Testis (tissue), 5 donors: ENCODE measurements at places on chromosomes 2 and 18. TPM values are rescaled to one million over a fixed set of nuclear protein-coding genes. Genes with fewer than 3 reads are reported as not detected.

- no peaks in the 10 kb centered on the region for H3K36me3 ChIP-seq
- H3K4me1 ChIP-seq = peaks cover 11% of the 10 kb centered on the region
- no peak overlapping the region for H3K27ac ChIP-seq
- no peak for DNase-seq
These were observed 14.2 kb downstream of the TNFRSF11A start for GRCh38 chr18:62339106-62339988.

DNA sequence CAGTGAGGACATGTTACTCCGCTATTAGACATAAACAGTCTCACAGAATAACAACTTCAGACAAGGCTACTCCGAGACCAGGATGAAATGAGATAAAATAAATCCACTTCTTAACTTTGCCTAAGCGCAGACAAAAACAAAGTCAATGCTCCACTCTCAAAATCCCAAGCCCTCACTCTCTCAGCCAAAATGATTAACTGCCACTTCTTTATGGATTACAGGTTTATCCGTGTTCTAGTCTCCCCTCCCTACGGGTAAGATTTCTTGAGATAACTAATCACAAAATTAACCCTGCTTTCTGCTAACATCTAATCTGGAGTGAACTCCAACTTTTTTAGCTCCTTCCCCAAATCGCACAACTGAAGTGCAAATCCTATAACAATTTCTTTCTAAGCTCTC, 1.1 kb upstream of the CRYGC start:
- H3K27me3 ChIP-seq = no peaks in the 10 kb centered on the region
- H3K27ac ChIP-seq = no peak overlapping the region
- H3K4me3 ChIP-seq = no peak overlapping the region
- no peak for DNase-seq
- no peaks in the 10 kb centered on the region for H3K4me1 ChIP-seq
- no peaks in the 10 kb centered on the region for H3K36me3 ChIP-seq

GRCh38 chr2:64283641-64284361, 139.6 kb upstream of the PELI1 start:
- no peak overlapping the region for H3K27ac ChIP-seq
- H3K4me1 ChIP-seq = peaks cover 6% of the 10 kb centered on the region
- no peaks in the 10 kb centered on the region for H3K27me3 ChIP-seq
- no peak overlapping the region for H3K4me3 ChIP-seq
- no peaks in the 10 kb centered on the region for H3K36me3 ChIP-seq

DNA sequence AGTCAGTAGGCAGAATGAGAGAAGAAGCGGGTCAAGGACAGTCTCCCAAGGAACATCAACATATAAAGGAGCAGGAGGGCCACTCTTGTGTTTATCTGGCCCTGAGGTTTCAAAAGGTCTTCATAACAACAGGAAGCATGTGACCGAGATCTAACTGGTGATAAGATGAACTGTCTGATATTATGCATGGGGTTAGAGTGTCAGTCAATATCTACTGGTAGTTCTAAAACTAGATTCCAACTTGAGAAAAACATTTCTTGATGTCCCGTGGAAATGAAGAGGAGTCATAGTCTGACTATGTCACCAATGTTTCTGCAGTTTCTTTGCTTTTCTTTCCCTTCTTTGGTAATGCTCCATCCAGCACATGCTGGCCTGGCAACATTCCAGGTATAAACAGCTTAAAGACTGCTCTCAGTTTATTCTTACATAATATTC, 77.5 kb upstream of the ITPRID2 start:
- H3K27me3 ChIP-seq = no peaks in the 10 kb centered on the region
- no peak overlapping the region for H3K4me3 ChIP-seq
- DNase-seq = no peak
- no peaks in the 10 kb centered on the region for H3K36me3 ChIP-seq

GRCh38 chr2:31889044-31889443, 121.8 kb downstream of the MEMO1 start:
- H3K27me3 ChIP-seq = no peaks in the 10 kb centered on the region
- H3K36me3 ChIP-seq = no peaks in the 10 kb centered on the region

GRCh38 chr2:189673661-189674373, 653 bp upstream of the ANKAR start:
- no peak for DNase-seq
- peaks cover 5% of the 10 kb centered on the region for H3K4me1 ChIP-seq
- peak overlapping the region; percentile 71 for H3K4me3 ChIP-seq
- H3K36me3 ChIP-seq = no peaks in the 10 kb centered on the region

DNA sequence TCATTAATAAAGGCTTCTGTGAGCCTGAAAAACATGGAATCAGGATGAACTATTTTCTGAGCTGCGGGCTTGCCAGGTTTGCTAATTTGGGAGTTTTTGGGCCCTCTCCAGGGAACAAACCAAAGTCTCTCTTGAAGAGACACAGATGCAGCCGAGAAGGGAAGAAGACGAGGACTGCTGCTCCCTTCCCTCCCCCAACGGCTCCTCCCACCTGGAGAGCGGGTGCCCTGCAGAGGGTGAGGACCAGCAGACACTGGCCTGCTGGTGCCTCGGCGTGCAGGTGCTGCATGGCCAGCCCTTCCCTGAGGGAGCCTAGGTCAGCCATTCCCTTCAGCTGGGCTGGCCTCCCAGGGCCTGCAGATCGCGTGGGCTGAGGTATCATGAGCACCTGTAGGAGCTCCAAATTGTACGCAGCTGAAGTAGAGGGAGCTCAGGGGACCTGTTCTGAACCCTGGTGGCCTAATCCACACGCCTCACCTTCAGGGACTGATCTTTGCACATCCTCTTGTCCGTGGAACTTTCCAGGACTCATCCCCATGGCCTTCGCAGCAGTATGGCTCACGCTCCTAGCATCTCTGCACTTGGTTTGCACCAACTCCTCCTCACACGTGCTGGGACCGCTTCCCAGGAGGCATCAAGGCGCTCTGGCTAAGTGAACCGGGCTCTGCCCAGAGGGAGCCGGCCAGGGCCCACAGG, 19.5 kb downstream of the EMX1 start:
- H3K27ac ChIP-seq = no peak overlapping the region
- H3K36me3 ChIP-seq = no peaks in the 10 kb centered on the region
- H3K4me3 ChIP-seq = no peak overlapping the region
- DNase-seq = no peak
- no peaks in the 10 kb centered on the region for H3K27me3 ChIP-seq

GRCh38 chr2:168583710-168584521, 127.8 kb downstream of the CERS6 start:
- no peaks in the 10 kb centered on the region for H3K27me3 ChIP-seq
- no peak overlapping the region for H3K27ac ChIP-seq
- peaks cover 7% of the 10 kb centered on the region for H3K4me1 ChIP-seq
- H3K4me3 ChIP-seq = no peak overlapping the region
- no peaks in the 10 kb centered on the region for H3K36me3 ChIP-seq
- no peak for DNase-seq

DNA sequence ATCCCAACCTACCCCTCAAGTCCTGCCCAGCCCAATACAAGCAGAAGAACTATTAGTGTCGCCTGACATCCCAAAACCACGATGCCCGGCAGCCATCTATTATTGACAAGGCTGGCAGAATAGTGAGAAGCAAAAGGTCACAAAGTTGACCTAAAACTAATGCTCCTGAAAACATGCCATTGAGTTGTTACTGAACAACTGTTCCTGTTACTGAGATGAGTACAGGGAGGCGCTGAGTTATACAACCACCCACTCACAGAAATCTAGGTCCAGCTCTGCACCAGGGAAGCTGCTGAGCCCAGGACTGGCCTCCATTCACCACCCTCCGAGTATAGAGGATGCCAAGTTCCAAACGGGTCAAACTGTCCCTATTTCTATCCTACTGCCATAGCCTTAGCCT, 180.0 kb upstream of the ACAA2 start:
- peaks cover 7% of the 10 kb centered on the region for H3K4me1 ChIP-seq
- H3K27me3 ChIP-seq = no peaks in the 10 kb centered on the region
- H3K4me3 ChIP-seq = no peak overlapping the region
- DNase-seq = no peak
- no peak overlapping the region for H3K27ac ChIP-seq

DNA sequence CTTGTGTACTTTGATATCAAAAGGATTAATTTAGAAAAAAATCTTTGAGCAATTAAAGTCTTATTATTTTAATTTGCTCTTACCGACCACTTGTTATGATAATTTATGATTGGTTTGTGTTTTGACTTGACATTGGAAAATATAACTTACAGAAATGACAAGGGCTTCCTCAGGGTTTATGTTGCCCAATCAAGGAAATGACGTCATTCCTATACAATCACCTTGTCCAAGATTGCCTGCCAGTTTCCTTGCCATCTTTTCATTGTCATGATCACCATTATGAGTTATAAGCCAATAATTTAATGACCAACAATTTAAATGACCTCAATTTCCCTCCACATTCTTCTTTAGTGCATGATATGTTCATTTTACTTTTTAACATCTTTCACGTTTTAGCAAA, 351.8 kb upstream of the TMEFF2 start:
- H3K36me3 ChIP-seq = no peaks in the 10 kb centered on the region
- H3K4me1 ChIP-seq = no peaks in the 10 kb centered on the region
- no peak overlapping the region for H3K27ac ChIP-seq
- H3K27me3 ChIP-seq = no peaks in the 10 kb centered on the region
- DNase-seq = no peak

GRCh38 chr2:216352653-216353270, 19.5 kb downstream of the MARCHF4 start:
- no peak overlapping the region for H3K27ac ChIP-seq
- DNase-seq = no peak
- H3K4me3 ChIP-seq = no peak overlapping the region
- H3K36me3 ChIP-seq = no peaks in the 10 kb centered on the region

GRCh38 chr2:39421354-39421753, 15.7 kb downstream of the MAP4K3 start:
- peaks cover 5% of the 10 kb centered on the region for H3K4me1 ChIP-seq
- H3K27ac ChIP-seq = no peak overlapping the region
- H3K36me3 ChIP-seq = no peaks in the 10 kb centered on the region
- DNase-seq = no peak
- H3K27me3 ChIP-seq = no peaks in the 10 kb centered on the region

Gene GATA6
- 50.5 TPM for total RNA-seq

Gene PPP1R1C
- 26.2 TPM for total RNA-seq

Gene OXER1
- 2.0 TPM for total RNA-seq
